ENCODE measurements at places on chromosomes 1 and 21.

DNA sequence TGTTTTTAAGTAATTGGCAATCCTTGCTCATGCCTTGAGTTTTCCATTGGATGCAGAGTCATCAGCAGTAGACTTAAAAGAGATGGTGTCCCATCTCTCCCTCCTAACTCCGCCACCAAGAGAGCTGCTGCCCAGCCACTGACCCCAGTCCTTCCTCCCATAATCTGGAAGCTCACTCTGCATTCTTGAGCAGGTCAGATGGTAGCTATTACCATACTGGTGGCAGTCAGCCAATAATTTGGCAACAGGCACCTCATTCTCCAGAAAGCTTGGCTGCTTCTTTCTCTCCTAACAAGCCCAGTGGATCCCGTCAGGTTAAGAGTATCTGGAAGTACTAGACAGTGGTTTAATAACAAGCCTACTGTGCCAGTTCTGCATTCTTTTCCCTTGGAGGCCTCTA, 272.1 kb downstream of the ZNF648 start:
- no peak for DNase-seq

DNA sequence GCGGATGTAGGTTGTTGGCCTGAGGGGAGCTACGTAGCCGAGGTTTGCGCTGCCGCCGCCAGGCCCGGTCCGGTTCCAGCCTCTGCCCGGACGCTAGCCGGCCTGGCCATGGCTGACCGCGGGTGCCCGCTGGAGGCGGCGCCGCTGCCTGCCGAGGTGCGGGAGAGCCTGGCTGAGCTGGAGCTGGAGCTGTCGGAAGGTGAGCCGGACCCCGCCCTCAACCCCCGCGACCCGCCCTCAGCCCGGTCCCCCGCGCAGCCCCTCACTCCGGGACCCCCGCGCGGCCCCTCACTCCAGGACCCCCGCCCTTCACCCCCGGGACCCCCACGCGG, 299 bp downstream of the DIP2A start:
- no peak for DNase-seq

DNA sequence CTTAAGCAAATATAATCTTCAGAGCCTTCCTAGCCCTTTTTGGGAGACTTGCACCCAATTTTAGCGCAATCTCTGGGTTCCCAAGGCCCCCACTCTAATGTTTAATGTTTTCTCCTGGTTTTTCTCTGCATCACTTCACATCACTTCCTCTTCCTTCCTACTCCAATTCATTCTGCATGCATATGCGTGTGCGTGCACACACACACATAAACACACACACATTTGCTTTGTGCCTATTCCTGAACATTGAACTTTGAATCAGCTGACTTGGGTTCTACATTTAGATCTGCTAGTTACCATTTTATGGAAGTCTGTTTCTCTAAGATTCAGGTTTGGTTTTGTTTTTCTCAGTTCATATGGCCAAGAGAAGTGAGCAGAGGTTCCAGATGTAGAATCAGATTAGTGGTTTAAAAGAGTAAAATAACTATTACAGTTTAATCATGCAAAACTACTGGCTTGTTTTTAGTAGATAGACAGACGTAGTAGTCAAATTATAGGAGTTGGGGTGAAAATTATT, 7.4 kb upstream of the EDEM3 start:
- no peak for DNase-seq

GRCh38 chr1:160206036-160206389, 829 bp downstream of the PEA15 start:
- no peak for DNase-seq

DNA sequence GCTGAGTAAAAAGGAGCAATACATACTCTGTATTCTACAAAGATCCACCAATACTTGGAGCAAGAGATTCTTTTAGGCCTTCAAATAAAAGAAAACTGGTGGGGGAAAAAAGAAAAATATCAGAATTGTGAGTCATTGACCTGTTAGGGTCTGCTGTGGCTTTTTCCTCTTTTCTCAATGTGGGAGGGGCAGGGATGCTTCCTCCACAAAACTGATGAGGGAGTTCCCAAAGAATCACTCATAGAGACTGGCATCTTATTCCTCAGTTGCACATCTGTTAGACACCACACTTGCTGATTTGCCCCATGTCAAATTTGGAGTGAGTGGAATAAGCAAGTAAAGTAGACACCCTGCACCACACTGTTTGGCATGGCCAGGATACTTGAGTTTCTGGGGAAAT, 16.6 kb downstream of the C1orf141 start:
- no peak for DNase-seq

DNA sequence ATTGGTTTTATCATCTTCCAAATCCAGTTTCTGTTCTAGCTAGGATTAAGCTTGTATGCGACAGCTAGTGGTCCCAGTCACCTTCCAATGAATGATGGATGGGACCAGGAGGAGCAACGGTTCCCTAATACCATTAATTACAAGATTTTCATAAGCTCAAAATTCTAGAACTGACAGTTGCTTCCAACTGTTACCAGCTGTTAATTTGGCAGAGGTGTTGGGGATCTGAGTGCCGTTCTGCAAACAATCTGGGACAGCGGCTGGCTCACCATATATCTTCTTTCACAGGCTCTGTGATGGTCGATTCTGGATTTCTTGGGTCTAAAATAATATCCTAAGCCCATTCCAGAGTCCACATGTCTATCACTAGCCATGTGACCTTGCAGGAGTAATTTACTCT, 34.5 kb upstream of the RALGPS2 start:
- no peak for DNase-seq

GRCh38 chr1:231695439-231696255, 69.1 kb downstream of the DISC1 start:
- no peak for DNase-seq

- no peak for DNase-seq
These were observed 5.2 kb upstream of the HSD3B2 start for GRCh38 chr1:119409731-119410130.

Data from Caco-2 (cell line).